ENCODE measurements at places on chromosomes 6 and 20. TPM values are rescaled to one million over a fixed set of nuclear protein-coding genes. Genes with fewer than 3 reads are reported as not detected.

Gene KHDRBS2
- polyA plus RNA-seq: 2.3 TPM

Gene CGA
- not detected for polyA plus RNA-seq

Gene CST4
- not detected for polyA plus RNA-seq

Gene WFDC5
- polyA plus RNA-seq: not detected

GRCh38 chr20:34355427-34355826 lies 7.6 kb upstream of the ITCH start:
- no peak for DNase-seq

Measured in left renal pelvis (tissue), 4 donors.